ENCODE measurements at places on chromosomes 2 and 18.

GRCh38 chr2:157480182-157480961 is 36.5 kb upstream of the CYTIP start:
- H3K4me1 ChIP-seq = peaks cover 4% of the 10 kb centered on the region
- H3K4me3 ChIP-seq = no peak overlapping the region
- no peak for DNase-seq
- H3K36me3 ChIP-seq = no peaks in the 10 kb centered on the region
- no peaks in the 10 kb centered on the region for H3K27me3 ChIP-seq
- H3K27ac ChIP-seq = no peak overlapping the region

DNA sequence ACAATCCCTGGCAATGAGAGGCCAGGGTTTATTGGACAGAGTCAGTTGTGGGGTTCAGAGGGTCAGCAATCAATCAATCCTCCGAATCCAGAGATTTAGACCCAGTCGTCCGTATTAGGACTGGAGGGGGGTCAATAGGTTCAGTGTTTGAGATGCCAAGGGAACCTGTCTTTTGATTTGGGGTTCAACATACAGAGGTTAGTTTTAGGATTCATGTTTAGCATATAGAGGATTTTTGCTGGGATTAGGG is 292 bp downstream of the GMPPA start:
- DNase-seq = no peak
- H3K27me3 ChIP-seq = peaks cover 36% of the 10 kb centered on the region
- peaks cover 11% of the 10 kb centered on the region for H3K36me3 ChIP-seq
- H3K4me3 ChIP-seq = peak overlapping the region; percentile 79
- peak overlapping the region; percentile 86 for H3K27ac ChIP-seq
- H3K4me1 ChIP-seq = peaks cover 33% of the 10 kb centered on the region

GRCh38 chr18:21496277-21496835 is 104.1 kb downstream of the ESCO1 start:
- DNase-seq = no peak
- no peaks in the 10 kb centered on the region for H3K36me3 ChIP-seq
- no peak overlapping the region for H3K4me3 ChIP-seq
- H3K27ac ChIP-seq = no peak overlapping the region

DNA sequence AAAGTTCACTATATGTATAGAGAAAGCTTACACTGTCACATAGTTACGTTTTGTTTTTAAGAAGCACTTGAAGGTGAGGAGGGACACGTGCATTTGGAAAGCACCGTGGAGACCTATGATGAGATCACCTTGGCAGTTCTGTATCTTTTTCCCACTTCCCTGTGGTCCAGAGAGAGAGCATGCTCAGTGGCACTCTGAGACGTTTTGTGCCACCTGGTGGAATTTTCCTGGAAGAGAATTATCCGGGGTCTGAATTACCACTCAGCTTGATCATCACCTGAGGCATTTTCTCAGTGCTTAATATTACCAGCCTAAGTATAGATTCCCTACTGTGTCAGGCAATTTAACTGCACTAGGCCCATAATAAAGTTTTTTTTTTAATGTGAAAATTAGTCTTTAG is 469.4 kb upstream of the SMIM21 start:
- no peak overlapping the region for H3K27ac ChIP-seq
- no peaks in the 10 kb centered on the region for H3K36me3 ChIP-seq
- H3K4me3 ChIP-seq = no peak overlapping the region
- H3K27me3 ChIP-seq = no peaks in the 10 kb centered on the region
- H3K4me1 ChIP-seq = no peaks in the 10 kb centered on the region

DNA sequence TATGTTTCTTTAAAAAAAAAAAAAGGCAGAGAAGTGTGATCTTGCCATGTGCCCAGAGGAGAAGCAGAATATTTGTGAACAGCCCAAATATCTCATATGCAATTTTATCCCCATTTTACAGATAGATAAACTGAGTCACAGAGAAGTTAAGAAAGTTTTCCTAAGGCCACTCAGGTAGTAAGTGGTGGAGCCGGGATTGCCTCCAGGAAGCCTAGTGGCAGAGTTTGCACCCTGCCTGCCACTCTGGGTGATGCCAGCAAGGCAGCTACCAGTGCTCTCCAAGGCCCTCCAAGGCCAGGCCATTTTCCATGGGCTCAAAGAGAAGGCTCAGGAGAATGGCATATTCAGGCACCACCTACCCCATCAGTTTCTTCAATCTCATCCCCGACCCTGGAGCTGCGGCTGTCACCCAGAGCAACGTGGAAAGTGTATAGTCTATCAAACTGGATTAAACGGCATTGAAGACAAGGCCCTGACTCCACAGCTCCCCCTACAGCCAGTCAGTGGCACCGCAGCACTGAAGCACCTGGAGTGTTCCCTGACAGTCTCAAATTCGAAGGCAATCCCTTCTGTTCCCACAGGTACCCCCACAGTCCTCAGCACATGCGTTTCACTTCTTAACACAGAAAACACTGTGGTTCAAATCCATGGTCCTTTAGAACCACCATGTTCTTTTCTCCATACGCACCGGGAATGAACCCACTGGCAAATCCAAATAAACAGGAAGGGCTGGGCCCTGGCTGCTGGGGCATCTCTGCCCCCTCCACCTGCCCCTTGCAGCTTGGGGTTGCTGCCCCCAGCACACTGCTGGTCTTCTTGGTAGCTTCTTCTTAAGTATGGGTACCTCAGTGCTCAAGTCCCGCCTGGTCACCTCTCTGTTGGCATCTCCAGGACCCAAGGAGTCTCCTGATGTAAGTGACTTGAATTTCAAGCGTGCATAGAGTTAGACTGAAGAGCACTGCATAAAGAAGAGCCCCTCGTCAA is 175.3 kb downstream of the INHBB start:
- H3K27ac ChIP-seq = no peak overlapping the region
- peaks cover 18% of the 10 kb centered on the region for H3K27me3 ChIP-seq
- no peak for DNase-seq
- no peak overlapping the region for H3K4me3 ChIP-seq
- H3K4me1 ChIP-seq = peaks cover 6% of the 10 kb centered on the region
- H3K36me3 ChIP-seq = no peaks in the 10 kb centered on the region

- no peak for DNase-seq
- no peaks in the 10 kb centered on the region for H3K36me3 ChIP-seq
- no peak overlapping the region for H3K4me3 ChIP-seq
- H3K4me1 ChIP-seq = no peaks in the 10 kb centered on the region
- no peak overlapping the region for H3K27ac ChIP-seq
- H3K27me3 ChIP-seq = no peaks in the 10 kb centered on the region
These were observed 180.3 kb downstream of the VAPA start for GRCh38 chr18:10094154-10094553.

DNA sequence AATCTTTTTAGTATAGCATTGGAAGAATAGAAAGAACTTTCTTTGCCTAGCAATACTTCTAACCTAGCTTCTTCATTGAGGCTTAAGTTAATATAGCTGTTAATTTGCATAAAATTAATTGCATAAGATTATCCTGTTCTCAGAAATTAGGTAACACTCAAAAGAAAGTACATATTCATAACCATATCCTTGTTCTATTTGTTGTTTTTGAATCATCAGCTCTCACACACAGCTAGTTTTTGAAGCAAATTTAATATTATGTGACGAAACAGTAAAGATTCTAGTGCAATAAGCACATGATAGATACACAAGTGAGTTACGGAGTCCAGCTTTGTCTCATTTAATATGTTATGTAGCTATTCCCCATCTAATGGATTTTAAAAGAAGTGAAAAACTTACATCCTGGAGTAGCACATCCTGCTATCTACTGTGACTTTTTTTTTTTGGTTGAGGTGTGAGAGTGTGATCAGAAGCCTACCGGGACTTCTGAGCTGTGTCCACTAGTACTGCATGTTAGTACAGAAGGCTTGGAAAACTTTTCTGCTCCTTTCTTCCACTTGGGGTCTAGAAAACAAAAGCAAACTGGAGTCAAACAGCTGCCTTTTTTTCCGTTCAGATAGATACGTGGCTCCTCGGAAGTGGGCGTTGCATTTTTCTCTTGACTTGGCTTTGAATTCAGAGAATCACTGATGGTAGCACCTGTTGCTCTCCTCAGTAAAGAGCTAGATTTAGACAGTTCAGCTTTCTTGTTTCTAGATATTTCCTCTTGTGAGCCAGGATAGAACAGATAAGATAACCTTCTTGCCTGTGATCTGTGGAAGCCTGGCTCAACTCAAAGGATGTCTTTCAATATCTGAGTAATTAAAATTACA is 27.2 kb downstream of the KDM3A start:
- peaks cover 11% of the 10 kb centered on the region for H3K4me1 ChIP-seq
- no peak for DNase-seq
- H3K27ac ChIP-seq = no peak overlapping the region
- peaks cover 92% of the 10 kb centered on the region for H3K36me3 ChIP-seq
- H3K27me3 ChIP-seq = no peaks in the 10 kb centered on the region

GRCh38 chr18:75884728-75885127 is 457.2 kb upstream of the SMIM21 start:
- H3K4me1 ChIP-seq = no peaks in the 10 kb centered on the region
- DNase-seq = no peak
- no peak overlapping the region for H3K27ac ChIP-seq
- no peak overlapping the region for H3K4me3 ChIP-seq
- H3K27me3 ChIP-seq = no peaks in the 10 kb centered on the region

DNA sequence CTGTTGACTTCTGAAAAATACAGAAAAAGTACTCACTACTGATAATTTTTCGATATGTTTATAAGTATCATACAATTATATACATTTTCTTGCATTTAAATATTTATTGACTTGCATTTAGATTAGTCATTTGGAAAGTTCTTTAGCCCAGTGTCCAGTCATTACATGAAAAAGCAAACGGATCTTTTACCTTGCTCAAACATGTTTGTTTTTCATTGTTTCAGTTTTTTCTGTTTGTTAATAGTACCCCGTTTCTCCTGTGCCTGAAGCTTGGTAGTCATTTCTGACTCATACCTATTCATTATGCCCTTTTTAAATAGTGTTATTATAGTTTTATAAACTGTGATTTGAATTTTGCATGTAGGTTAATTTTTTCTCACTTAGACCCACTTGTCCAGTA is 28.1 kb downstream of the CEP192 start:
- no peaks in the 10 kb centered on the region for H3K27me3 ChIP-seq
- no peaks in the 10 kb centered on the region for H3K4me1 ChIP-seq
- no peak overlapping the region for H3K4me3 ChIP-seq
- no peak overlapping the region for H3K27ac ChIP-seq
- H3K36me3 ChIP-seq = peaks cover 75% of the 10 kb centered on the region

GRCh38 chr2:230160112-230160660 is 59.6 kb downstream of the SP110 start:
- H3K36me3 ChIP-seq = no peaks in the 10 kb centered on the region
- no peak overlapping the region for H3K4me3 ChIP-seq
- no peaks in the 10 kb centered on the region for H3K4me1 ChIP-seq
- H3K27me3 ChIP-seq = no peaks in the 10 kb centered on the region
- no peak overlapping the region for H3K27ac ChIP-seq

DNA sequence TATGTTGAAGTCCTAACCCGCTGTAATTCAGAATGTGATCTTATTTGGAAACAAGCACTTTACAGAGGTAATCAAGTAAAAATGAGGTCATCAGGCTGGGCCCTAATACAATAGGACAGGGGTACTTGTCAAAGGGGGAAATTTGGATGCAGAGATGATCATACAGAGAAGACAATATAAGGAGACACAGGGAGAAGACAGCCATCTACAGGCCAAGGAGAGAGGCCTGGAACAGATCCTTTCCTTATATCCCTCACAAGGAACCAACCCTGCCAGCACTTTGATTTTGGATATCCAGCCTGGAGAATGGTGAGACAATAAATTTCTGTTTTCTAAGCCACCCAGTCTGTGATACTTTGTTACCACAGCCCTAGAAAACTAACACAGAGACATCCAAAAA is 104.3 kb downstream of the METTL4 start:
- no peak overlapping the region for H3K27ac ChIP-seq
- no peaks in the 10 kb centered on the region for H3K4me1 ChIP-seq
- H3K4me3 ChIP-seq = no peak overlapping the region
- H3K36me3 ChIP-seq = no peaks in the 10 kb centered on the region
- no peak for DNase-seq

- no peaks in the 10 kb centered on the region for H3K27me3 ChIP-seq
- H3K4me3 ChIP-seq = no peak overlapping the region
- DNase-seq = no peak
- H3K27ac ChIP-seq = no peak overlapping the region
- no peaks in the 10 kb centered on the region for H3K36me3 ChIP-seq
These were observed 36.1 kb upstream of the TMEM178A start for GRCh38 chr2:39629646-39630045.

DNA sequence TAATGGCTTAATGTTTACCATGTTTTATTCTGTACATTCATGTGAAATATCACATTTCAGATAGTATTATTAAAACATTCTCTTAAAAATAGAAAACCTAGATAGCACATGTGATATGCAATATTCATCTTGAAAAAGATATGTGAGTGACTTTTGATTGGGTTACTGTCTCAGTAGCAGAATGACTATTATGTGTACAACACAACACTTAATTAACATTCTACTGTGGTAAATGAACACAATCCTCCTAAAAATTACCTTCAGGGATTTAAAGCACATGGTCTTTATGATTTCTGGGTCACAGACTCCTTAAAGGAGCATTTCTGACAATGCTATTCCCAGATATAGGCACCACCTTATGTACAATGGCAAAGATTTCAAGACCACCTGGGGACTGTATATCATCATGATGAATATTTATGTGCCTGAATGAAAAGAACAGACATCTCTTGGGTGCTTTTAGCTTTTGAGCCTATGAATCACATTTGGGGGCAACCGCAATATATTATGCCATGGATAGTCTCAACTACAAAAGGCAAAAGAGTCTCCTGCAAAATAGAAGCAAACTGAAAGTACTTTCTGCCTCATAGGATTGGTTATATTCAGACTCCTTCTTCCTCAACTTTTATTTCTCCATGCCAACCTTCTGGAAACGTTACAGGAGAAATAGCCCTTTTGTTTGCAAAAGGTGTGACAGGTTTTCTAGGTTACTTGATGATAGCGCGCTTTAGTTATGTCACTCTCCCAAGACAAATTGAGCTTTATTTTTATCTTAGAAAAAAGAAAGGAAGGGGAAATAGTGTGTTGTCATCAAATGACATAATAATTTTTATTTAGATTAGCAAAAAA is 259.0 kb downstream of the CALCRL start:
- H3K4me1 ChIP-seq = no peaks in the 10 kb centered on the region
- no peaks in the 10 kb centered on the region for H3K27me3 ChIP-seq
- no peaks in the 10 kb centered on the region for H3K36me3 ChIP-seq
- DNase-seq = no peak
- no peak overlapping the region for H3K27ac ChIP-seq

DNA sequence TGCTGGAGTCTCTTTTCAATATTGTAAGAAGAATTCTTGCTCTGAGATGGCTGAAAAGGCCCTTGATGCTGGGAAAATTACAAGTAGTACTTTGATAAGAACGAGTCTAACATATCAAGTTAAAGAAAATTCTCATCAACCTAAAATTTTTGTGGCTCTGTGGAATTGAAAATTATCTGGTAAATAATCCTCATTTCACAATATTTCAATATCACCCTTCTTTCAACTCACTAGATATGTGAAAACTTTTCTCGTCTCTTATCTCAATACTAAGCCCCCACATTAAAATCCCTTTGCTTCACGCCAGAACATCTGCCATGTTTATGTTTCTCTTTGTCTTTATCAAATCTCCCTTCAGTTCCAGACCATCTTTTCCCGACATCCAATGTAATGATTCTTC is 448.8 kb downstream of the ZNF516 start:
- DNase-seq = no peak
- H3K4me1 ChIP-seq = no peaks in the 10 kb centered on the region
- no peaks in the 10 kb centered on the region for H3K36me3 ChIP-seq
- no peak overlapping the region for H3K27ac ChIP-seq
- H3K27me3 ChIP-seq = no peaks in the 10 kb centered on the region
- no peak overlapping the region for H3K4me3 ChIP-seq
